NB4 (cell line): ENCODE measurements at places on chromosomes 6 and 20.
A peak's percentile ranks its signal among the peaks of the same experiment; 100 is the strongest.

DNA sequence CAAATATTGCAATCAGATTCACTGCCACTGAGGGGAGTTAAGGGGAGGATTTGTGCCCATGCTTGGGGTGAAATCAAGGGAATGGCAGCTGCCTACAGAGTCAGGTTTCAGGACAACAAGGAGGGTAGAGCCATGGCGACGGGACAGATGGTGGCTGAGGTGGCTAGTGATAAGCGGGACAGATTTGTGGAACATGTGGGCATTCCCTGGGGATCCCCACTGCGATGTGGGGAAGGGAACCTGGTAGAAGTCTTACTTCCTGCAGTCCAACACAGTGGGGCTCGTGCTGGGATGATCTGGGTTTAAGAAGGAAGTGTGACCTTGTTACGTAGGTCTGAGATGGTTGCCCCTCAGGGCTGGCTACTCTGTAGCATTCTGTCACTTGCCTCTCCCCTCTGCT is 292.0 kb upstream of the JARID2 start:
- DNase-seq = no peak

DNA sequence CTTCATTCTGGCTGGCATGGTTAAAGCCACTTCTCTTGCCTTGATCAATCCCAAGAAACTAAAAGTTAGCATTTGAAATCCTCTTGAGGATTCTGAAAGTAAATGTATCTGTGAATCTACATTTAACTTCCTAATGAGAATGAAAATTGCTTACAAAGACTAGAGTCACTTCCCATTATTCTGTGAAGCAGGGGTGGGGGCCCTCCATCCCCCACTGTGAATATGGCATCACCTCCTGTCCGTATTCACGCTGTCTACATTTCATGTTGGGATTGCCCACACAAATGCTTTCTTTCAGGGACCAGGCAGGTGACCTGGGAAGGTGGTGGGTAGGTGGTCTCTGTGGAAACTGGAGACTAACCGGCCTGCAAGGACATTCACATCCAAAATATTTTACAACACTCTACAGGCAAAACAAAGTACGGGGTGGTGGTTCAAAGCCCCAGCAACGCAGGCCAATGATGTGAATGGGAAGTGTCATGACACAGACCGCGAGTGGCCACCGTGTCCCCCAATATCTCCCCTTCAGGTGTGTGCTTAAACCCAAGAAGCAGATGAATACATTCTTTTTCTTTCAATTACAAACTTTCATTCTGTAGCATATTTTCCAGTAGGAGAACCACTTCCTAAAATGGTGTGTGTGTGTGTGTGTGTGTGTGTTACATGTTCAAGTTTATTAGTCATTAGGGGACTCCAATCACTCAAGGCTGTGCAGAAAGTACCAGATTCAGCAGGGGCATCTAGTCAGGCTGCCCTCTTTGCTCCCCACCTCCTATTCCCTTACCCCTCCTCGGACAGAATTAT is 132.2 kb downstream of the PRND start:
- DNase-seq = no peak

DNA sequence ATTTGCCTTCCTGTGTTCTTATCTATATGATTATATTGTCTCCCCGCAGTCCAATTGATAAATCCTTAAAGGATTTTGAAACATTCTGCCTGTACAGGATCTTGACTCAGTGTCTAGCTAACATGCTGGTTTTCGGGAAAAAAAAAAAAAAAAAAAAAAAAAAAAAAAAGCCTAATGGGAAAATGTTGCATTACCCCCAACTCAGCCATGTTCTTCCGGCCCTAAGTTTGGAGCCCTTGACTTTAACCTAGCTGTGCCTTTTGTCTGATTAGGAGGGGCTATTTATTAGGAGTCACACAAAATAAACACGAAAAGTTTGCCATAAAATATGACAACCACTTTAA is 244.4 kb upstream of the TCF21 start:
- no peak for DNase-seq

GRCh38 chr20:25250508-25250907 is 2.6 kb downstream of the PYGB start:
- no peak for DNase-seq

DNA sequence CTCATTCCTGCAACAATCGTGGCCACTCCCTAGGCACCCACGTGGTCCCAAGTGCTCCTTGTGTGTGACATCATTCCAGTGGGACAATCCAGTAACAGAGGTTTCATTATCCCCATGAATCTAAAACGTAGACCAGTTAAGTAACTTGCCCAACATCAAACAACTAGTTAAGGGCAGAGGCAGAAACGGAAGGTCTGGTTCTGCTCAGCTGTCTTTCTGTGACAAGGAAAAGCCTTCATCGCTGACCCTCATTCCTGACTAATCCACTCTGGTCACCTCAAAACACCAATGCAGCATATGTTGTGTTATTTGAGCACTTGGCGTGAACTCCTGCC is 261.4 kb upstream of the JARID2 start:
- DNase-seq = no peak

DNA sequence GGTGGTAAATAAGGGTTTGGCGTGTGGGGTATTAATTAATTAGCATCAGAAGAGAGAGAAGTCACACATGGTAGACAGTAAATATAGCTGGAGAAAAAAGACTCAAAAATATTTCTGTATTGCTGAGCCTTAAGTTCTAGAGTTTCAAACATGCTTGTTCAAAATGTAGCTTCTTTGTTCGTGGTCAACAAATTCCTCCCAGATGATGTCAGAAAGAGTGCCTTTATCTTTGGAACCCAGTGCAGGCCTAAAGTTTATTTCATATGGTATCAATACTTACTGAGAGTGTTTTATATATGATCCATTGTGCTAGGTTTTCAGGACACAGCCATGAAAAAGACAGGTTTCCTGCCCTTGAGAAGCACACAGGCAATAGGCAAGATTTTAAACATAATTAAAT is 18.3 kb downstream of the MARCKS start:
- no peak for DNase-seq

DNA sequence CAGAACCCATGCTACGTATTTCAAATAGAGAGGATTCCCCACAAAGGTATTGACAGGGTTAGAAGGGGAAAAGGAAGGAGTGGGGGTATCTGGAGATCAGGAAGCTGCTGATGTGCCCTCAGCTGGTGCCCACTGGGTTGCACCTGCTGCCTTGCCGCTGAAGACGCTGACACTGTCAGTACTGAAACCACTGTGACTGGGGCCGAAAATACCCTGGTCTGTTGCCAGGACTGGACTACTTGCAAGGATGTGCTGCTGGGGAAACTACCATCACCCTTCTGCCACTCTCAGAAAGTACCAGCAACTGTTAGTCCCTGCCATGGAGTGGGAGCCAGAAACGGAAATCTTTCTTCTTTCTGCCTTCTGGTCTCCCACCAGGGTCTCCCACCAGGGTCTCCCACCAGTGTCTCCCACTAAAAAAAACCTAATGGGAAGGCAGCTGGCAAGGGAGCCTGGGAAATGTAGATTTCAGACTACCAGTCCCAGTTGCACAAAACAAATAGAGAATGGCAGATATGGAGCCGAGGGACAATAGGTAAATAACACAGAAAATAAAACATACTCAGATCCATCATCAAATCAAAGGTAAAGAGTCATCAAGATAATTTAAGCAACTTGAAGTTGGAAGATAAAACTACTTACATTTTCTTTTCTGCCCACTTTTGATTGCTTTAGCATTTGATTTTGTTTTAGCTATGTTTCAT is 204.8 kb downstream of the TPBG start:
- no peak for DNase-seq

- DNase-seq = no peak
Measured at GRCh38 chr6:93393554-93394074, 25.7 kb downstream of the EPHA7 start.

DNA sequence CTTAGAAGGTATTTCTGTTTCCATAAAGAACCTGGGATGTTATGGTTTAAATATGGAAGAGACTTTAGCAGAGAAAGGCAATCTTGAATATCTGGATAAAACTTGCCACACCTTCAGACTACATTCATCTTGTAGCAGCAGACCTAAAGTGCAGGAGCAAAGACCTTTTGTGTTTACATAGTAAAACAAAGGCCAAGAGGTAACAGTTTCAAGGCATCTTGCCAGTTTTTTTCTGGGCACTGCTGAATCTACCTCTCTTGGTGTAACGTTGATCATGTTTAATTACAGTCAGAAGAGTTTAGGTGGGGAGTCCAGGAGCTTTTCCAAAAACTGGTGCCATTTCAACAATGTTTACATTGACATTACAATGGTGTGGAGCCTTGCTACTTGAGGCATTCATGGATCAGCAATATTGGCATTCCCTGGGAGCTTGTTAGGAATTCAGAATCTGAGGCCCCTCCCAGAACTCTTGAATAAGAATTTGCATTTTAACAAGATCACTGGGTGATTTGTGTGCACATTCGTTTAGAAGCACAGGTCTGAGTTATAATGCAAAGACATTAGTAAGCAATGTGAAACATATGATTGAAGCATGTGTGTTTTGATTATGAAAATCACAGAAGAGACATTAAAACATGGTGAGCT is 94.5 kb downstream of the F13A1 start:
- DNase-seq = no peak

GRCh38 chr20:40276301-40276700 is 412.7 kb downstream of the MAFB start:
- no peak for DNase-seq

DNA sequence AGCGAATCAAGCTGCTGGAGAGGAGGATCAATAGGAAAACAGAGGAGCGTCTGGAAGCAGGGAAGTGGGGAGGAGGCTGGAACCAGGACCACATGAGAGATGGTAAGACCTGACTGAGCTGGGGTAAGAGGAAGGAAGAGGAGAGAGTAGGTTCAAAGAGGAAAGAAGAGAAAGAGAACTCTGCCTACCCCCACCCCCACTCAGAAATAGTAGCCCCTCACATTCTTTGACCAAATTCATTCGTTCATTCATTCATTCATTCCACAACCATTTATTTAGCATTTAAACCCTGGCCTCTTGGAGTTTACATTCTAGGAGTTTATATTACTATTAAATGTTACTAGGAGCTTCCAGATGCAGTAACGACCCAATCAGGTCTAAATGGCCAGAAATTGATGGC is 15.8 kb upstream of the HCK start:
- no peak for DNase-seq

DNA sequence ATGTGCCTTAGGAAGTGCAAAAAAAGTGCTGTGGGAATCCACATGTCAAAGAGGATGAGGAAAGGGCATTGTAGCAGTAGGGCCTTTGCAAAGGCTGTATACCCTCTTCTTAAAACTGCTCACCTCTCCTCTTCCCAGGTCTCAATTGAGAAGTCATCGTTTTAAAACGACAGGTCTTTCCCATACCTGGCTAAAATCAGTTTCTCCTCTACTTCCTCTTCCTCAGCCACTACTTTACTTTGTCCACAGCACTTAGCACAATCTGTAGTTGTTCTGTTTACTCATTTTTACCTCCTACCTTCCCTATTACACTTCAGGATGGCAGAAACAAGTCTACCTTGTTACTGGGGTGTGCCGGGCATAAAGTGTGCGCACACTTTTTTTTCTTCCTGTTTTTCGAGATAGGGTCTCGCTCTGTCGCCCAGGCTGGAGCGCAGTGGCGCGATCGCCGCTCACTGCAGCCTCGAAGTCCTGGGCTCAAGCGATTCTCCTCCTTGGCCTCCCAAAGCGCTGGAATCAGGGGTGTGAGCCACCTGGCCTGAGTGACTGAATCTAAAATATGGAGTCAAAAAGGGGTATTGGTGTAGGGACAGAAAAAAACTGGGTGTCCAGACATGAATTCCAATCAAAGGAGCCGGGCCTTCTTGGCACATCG is 9.8 kb upstream of the ELOVL5 start:
- no peak for DNase-seq

DNA sequence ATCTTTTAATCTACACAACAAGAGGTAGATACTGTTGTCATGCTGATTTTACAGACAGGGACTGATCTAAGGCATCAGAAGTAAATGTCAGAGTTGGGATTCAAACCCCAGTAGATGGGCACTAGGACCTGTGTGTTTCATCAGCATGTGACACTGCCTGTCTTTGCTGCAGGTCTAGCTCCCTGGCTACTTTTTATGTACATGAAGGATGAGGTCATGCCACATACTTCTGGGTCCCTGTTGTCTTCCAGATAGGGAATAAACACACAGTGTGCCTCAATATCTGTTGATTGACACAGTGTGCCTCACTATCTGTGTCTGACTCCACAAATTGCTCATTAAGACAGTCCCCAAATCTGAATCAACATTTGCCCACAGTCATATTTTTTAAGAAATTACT is 106.9 kb downstream of the TFAP2B start:
- no peak for DNase-seq

DNA sequence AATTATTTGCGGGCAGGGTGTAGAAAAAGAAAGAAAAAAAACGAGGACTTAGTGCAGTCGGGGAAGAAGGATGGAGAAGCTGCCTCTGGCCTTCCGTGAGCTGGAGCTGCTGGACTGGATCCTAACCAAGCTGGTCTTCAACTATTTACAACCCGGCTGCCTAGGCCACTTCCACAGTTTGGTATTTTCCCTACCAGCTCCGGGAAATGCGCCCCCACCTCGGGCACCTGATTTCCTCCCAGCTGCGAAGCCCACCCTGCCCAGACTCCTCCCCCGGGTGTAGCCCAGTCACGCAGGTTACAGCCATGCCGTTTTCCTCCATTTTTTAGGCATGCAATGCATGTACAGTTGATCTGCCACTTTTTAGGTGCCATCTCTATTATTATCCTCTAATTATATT is 21.2 kb downstream of the THEMIS start:
- DNase-seq = no peak

DNA sequence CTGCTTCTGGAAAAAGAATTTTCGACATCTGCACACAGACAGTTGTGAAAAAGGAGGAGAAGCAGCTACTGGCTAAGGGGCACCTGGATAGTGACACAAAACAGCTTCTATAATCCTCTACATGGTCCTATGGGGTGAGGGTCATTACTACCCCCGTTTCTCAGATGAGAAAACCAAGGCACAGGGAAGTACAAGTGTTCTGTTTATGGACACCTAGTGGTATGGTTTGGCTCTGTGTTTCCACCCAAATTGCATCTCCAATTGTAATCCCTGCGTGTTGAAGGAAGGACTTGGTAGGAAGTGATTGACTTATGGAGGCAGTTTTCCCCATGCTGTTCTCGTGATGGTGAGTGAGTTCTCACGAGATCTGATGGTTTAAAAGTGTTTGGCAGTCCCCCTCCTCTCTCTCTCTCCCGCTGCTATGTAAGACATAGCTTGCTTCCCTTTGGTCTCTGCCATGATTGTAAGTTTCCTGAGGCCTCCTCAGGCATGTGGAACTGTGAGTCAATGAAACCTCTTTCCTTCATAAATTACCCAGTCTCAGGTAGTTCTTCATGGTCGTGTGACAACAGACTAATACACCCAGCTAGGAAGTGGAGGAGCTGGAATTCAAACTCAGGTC is 2.5 kb upstream of the KCNK15 start:
- no peak for DNase-seq

DNA sequence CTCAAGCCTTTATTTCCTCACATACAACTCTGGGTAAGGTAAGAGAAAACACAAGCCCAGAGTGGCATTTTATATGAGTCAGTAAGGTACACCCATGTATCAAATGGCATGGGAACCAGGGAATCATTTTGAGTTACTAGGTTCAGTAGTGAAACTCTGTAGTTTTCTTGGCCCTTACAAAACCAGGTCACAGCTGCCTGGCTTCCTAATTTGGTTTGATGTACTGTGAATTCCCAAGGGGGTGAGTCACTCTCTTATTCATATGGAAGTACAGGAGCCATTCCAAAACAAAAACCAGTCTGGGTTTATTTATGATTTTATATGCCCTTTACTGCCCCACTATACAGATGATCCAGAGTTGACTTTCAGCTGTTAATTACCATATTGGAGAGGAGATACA is 70.7 kb downstream of the PDE7B start:
- DNase-seq = peak; percentile 16

- DNase-seq = no peak
Measured at GRCh38 chr20:48951041-48951440, 29.5 kb downstream of the ARFGEF2 start.
